ENCODE measurements at places on chromosomes 6 and 20. TPM values are rescaled to one million over a fixed set of nuclear protein-coding genes. Genes with fewer than 3 reads are reported as not detected.

GRCh38 chr6:12294851-12295536 is 4.8 kb downstream of the EDN1 start:
- no peak for DNase-seq

DNA sequence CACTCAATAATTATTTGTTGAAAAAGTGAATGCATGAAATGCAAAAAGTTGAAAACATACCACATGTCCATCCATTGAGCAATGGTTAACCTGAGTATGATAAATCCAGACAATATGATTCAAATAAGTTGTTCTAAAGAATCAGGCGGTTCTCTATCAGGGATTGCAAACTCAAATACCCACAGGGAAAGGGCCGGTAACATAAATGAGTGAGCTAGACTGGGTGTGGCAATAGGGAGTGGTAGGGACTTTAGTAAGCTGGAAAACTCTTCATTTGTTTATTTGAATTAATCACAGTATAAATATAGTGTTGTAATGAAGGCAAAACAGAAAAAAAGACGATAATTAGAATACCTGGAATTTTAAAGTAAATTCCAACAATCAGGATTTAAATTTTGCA is 106.3 kb downstream of the BCAS1 start:
- DNase-seq: no peak

- DNase-seq: no peak
These were observed 241.4 kb downstream of the IBTK start for GRCh38 chr6:82006027-82006738.

DNA sequence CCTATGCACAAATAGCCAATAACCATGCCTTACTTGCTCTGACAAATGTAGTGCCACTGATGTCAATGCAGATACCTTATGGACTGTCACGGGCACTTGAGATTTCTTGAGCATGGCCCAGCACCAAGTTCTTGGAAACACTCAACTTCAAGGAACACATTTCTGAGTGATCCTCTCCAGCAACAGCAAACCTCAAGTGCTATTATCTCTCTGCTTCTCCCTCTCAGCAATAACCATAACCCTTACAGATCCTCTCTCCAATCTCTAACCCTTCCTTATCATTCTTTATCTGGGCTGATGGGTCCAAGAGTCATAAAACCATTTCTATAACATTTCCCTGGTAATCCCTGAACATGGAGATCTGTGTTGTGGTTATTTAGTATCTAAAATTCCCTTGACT is 266.9 kb upstream of the STXBP5 start:
- DNase-seq: no peak

GRCh38 chr6:44567406-44567805 is 179.9 kb downstream of the CDC5L start:
- no peak for DNase-seq

- no peak for DNase-seq
These were observed 218.8 kb upstream of the FLRT3 start for GRCh38 chr20:14556206-14556605.

DNA sequence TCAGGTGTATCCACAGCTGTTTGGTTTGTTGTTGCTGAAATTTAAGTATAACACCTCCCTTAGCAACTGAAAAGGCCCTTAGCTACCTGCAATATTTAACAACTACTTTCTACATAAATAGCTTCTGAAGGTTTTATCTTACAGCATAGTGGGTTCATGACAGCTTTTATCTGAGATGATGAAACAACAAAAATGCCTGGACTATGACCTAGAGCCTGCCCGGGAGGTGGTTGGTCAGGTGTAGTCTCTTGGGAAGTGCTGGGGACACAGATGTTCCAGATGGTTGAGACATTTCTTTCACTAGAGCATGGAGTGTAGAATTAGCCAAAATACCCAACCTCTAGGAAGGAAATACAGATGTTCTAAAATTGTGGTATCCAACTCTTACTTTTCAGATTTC is 705.4 kb downstream of the MAFB start:
- no peak for DNase-seq

- DNase-seq: no peak
These were observed 7.8 kb upstream of the PCIF1 start for GRCh38 chr20:45926731-45927070.

- DNase-seq: no peak
These were observed 4.3 kb upstream of the SGK1 start for GRCh38 chr6:134322216-134322615.

DNA sequence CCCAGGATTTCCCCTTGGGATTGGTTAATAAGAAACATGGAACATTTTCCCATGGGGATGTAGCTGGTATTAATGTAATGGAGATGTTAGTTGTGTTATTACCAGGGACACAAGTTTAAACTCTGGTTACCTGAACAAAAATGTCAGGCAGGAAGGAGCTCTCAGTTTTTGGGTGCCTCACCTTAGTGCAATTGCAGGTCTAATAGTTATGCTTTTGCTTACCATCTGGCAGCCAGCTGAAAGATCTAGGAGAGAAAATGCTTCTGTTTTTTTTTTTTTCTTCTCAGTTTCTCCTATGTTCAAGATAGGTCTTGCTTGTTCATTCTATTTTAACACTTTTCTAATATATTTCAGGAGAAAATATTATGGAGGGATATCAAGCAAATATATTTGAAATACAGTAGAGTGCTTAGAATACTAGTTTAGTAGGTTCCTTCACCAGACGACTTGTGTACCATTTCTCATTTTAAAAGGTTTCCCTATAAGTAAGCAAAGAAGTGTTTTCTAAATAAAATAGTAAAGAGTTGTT is 4.2 kb upstream of the UBE2J1 start:
- no peak for DNase-seq

GRCh38 chr6:101294676-101295075 is 98.8 kb upstream of the GRIK2 start:
- DNase-seq: no peak

DNA sequence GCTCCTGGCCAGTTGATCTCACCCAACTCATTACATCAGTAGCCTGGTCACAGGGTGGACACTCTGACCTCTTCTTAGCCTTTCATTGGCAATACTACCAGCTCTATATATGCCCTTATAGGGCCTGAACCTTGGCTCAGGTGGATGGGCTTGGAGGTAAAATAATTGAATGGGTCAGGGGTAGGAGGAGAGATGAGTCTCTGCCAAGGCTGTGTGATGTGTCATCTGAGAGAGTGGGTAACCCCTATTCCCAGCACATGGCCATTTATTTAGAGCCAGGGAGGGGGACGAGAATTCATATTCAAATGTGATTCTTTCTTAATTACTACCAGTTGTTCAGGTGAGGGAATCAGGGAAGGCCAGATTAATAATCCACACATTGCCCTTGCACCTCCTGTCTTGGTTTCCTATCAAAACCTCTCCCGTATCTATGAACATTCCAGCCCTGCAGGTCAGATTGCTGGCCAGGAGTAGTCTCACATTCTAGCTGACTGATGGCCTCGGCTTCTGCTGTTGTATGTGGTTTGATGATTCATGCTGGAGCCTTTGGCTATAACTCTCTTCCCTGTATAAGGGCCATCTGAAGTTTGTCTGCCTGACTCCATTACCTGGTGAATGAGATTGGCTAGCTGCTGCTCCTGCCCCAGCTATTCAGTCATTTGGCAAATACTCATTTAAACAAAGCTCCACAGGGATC is 13.4 kb downstream of the C20orf173 start:
- no peak for DNase-seq

DNA sequence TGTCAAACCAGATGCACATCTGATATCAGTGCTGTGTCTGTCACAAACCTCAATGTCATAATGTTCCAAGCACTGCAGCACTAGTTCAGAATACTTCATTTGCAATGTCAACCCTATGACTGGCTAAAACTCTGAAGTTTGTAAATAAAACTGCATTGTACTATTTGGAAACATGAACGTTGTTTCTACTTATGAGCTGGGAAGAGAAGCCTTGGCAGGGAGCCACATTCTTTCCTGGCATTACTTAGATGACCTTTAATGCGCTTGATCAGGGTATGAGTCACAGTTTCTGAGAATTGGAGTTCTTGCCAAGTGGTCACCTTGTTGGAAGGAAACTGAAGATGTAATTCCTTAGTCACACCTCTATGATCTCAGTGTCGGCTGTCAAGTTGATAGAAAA is 664.8 kb upstream of the MMS22L start:
- no peak for DNase-seq

- no peak for DNase-seq
These were observed 64.2 kb downstream of the DOK5 start for GRCh38 chr20:54539521-54540046.

GRCh38 chr6:149090937-149091336 is 226.6 kb upstream of the TAB2 start:
- DNase-seq: no peak

- DNase-seq: no peak
These were observed 317.6 kb downstream of the PRKN start for GRCh38 chr6:162409741-162410691.

The HSPA12B gene
- total RNA-seq: 11.5 TPM

The SLCO4A1 gene
- total RNA-seq: 4.3 TPM

The ZNF391 gene
- 10.8 TPM for total RNA-seq

The SLC32A1 gene
- total RNA-seq: not detected

The CFB gene
- 1.8 TPM for total RNA-seq

The MATN4 gene
- not detected for total RNA-seq

The OR2W1 gene
- not detected for total RNA-seq
